NCI-H69 (cell line): ENCODE measurements at places on chromosomes 11 and 22.

GRCh38 chr22:42805016-42805997 lies 51.8 kb downstream of the ARFGAP3 start:
- peak; percentile 79 for DNase-seq

DNA sequence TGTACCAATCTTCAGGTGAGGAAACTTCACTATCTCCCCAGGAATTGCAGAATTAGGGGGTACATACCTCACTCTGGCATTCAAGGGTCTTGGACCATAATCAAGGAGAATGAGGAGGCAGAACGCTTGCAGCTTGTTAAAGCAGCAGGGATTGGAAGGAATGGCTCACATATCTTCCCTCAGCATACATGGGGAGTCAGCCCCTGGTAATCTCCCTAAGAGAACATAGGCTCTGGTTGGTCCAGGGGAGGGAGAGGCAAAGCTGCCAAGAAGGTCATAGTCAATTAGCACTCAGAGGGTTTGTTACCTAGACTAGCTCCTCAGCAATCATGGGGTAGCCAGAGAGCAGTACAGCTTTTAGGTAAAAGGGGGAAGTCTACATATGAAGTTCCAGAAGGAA lies 256.8 kb downstream of the INSC start:
- peak; percentile 51 for DNase-seq

DNA sequence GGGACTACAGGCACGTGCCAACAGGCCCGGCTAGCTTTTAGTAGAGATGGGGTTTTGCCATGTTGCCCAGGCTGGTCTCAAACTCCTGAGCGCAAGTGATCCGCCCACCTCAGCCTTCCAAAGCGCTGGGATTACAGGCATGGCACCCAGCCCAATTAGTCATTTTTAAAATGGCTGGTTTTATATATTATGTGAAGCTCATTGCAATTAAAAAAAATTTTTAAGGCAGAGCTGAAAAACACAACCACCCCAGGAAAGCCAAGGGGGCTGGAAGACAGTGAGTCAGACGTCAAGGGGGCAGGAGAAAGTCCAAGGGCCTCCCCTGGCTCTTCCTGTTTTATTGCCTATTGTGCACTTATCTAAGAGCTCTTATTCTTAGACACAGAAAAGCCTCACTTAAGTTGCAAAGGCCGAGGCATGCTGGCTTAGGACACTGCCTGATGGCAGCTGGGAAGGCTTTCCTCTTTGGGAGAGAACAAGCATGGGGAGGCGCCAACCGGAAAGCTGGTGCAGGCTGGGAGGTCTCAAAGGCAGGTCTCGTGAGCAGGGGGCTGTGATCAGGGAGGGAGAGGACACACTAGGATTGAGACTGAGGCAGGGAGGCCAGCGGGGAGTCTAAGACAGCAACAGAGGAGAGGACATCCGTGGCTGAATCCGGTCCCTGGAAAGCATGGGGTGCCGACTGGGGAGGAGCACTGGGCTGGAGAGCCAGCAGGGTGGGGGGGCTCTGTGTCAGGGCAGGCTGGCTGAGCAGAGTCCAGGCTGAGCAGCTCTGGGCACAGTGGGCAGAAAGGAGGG lies 11.1 kb upstream of the OSM start:
- DNase-seq, result no peak

DNA sequence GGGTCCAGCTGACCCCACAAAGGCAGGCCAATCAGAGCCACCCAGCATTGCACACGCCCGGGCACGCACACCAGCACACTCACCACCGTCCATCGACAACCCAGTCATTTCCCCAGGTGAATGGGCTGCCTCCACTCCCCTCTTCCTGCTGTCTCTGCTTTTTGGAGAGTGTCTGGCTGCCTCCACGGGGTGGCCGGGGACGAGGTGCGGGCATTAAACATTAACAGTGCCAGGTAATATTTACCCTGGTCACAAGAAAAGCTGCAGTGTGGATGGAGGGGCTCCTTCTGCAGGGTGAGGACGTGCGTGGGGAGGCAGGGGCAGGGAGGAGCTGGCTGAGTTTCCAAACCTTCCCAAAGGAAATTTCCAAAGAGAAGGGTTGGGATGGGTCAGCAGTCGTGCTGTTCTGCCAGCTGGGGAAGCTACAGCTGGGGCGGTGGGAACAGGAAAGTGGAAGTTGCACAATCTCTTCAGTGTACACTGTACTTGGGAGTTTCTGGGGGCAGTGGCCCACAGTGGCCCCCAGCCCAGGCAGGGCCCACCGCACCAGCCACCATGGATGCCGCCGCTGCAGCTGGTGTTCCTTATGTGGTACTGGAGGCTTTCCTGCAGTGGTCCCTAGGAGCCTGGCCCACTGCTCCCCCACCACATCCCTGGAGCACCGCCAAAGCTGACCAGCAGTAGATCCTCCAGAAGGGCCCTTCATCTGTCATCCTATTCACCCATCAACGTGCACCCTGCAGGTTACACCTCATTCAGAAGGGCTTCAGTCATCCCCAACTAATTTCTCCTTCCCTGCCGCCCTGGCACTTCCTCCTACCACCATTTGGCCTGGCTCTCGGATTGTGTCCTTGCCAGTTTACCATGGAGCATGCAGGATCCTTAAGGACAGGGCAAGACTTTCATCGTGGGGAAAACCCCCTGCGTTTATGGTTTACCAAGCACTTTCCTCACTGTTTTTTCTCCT lies at the start of gene FXYD2:
FXYD2 (minus strand) TSS at position 174 of the 967 bp plus-strand sequence; CDS start at position 108, 66 bp downstream.
- peak; percentile 89 for DNase-seq

DNA sequence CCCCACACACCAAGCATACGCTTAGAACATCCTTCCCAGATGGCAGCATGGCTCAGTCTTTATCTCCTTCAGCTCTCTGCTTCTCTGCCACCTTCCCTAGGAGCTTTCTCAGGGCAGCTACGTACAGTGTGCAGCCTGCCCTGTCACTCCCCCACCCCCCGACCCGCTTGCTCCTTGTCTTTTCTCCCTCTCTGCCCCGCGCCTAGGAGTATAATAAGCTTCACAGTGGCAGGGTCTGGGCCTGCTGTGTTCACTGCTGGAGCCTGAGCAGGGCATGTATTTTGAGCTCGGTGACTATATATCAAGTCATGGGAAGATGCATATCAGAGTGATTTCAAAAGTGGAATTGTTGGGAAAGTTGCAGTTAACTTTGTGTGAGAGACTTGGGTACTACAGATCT lies 55.8 kb upstream of the ADSL start:
- DNase-seq, result no peak

GRCh38 chr11:45857961-45858474 lies 10.7 kb downstream of the CRY2 start:
- DNase-seq, result peak; percentile 47

DNA sequence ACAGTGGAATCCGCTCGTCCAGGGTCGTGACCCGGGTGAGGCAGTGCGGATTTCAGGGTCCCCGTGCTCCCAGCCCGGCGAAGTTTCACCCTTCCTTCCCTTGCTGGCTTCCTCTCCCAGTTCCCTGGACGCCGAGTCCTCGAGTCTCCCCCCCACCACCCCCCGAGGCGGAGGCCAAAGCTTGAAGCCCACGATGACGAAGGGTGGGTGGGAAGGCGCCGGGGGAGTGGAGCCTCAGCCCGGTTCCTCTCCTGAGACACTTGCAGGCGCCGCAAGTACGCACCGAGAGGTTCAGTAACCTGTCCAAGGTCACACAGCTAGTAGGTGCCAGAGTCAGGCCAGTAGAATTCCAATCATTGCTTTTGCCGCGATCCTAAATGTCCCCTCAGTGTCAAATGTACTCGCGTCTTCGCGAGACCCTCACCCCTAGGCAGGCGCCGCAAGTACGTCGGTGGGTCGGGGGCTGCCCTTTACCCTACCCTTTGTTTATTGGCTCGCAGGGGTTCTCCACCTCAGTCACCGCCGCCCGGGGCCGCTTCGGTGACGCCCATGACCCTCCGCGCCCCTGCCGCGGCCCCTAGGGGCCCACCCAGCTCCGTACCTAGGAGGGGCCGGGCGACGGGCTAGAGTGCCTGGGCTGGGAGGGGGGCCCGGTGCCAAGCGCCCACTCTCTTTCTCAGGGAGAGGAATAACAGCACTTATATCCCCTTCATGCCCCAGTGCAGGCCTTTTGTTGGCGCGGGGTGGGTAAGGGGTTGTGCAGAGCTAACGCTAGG lies 5.7 kb upstream of the CHRM1 start:
- no peak for DNase-seq

GRCh38 chr11:70126494-70126893 lies 48.4 kb downstream of the ANO1 start:
- DNase-seq, result no peak

GRCh38 chr11:121535129-121535796 lies 82.5 kb upstream of the SORL1-AS1 start:
- no peak for DNase-seq

DNA sequence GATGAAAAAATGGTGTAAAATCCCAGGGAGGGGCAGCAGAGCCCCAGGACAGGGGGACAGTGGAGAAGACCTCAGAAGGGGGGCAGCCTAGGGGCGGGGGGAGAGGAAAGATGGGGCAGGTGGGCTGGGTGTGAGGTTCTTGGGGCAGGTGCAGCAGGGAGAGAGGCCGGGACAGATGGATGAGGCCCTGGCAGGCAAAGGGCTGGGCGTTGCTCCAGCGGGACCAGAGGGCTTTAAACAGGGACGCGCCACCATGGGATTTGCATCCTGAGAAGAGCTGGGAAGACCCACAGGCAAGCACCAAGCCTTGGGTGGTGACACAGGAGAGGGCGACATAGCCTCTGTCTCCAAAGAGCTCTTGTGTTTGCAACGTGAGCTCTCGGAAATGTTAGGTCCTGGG lies 1342.8 kb downstream of the TBC1D22A start:
- no peak for DNase-seq

GRCh38 chr22:17724241-17724640 lies 50.0 kb downstream of the BID start:
- no peak for DNase-seq

- DNase-seq, result no peak
Observed at GRCh38 chr11:81892770-81893635, 840.7 kb downstream of the FAM181B start.
